ENCODE measurements at places on chromosomes 11 and 22.

- DNase-seq: no peak
These were observed 49.5 kb upstream of the RFPL3 start for GRCh38 chr22:32308191-32308590.

DNA sequence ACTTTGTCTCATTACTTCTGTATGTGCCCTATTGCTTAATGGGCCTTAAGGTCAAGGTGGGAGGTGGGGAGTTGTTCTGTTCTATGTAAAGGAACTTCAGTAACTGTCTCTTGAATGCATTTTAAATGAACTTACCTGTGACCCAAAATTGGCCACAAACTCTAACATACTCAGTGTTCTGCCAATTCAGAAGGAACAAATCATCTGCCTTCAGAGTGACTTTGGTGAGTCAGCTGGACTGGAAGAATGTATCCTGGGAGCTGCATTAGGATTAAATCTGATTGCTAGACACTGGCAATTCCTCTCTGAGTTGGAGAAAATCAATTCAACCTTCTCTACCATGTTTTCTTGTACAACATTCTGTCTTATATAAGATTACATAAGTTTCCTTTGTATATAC is 1104.8 kb downstream of the DLG2 start:
- DNase-seq: no peak

- no peak for DNase-seq
These were observed 30.9 kb upstream of the CREB3L1 start for GRCh38 chr11:46246521-46246920.

DNA sequence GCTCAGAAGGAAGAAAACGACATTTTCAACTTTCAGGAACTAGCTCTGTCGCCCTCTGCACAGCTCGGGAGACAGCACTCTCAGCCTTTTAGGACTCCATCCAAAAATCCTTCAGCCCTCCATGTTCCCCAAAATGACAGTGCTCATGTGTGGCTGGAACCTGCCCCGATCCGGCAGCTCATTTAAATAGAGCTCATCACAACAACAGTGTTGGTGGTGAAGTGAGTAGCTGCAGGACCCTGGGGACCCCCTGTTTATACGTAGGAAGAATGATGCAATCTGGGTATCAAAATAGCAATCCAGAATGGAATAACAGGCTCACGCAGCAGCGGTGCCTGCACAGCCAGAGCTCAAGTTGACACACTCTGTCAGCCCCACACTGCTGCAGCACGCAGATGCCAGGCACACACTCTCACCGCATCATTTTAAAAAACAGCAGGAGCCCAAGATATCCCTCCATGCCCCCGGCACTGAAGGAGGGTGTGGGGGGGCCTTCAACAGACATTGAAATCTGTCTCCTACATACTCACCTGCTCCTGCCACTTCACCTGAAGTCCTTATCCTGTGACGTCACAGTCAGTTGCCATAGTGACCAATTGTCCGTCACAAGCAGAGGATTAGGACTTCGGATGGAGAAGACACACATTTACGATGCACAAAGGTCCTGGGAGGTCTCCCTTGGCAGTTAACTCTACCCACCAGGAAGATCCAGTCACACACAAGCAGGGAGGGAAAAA is 24.0 kb downstream of the TRIM66 start:
- no peak for DNase-seq

- no peak for DNase-seq
These were observed 3.4 kb downstream of the PTGDR2 start for GRCh38 chr11:60852117-60852981.

DNA sequence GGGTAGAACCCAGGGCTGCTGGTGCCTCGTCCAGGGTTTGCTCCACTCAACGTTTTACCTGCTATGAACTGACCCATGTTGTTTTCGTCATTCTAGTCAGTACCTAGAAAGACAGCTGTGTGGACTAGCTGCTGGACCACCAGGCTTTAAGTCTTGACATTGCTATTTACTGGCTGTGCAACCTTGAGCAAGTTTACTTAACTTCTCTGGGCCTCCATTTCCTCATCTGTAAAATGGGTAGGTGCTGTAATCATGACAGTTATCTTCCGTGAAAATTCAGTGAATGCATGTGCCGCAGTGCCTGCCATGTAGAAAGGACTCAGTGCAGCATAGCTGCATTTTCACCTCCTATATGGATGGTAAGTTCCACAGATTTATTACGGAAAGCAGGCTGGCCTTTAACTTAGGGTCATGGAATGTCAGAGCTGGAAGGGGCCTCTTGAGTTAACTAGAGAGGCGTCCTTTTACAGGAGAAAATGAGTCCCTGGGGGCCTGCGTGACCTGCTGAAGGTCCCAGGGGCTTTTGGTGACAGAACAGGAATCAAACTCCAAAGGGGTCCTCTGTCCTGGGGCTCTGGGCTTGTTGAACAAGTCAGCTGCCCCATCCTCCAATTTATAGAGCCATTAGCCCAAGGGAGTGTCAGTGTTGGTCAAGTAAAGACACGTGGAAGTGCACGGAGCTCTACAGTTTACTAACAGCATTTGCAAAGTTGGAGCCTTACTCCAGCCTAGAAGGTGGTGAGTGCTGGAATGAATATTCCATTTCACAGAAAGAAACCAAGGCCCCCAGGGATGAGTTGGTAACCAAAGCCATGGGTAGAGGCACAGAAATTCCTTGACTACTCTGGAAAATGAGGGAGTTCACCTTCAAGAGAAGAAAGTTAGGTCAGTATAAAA is 12.0 kb upstream of the MALAT1 start:
- no peak for DNase-seq

GRCh38 chr11:44623731-44624491 is 58.4 kb downstream of the CD82 start:
- DNase-seq: no peak

- DNase-seq: no peak
These were observed 49.4 kb downstream of the TEAD1 start for GRCh38 chr11:12723421-12724300.

GRCh38 chr11:115721296-115721995 is 217.2 kb upstream of the CADM1 start:
- DNase-seq: no peak

DNA sequence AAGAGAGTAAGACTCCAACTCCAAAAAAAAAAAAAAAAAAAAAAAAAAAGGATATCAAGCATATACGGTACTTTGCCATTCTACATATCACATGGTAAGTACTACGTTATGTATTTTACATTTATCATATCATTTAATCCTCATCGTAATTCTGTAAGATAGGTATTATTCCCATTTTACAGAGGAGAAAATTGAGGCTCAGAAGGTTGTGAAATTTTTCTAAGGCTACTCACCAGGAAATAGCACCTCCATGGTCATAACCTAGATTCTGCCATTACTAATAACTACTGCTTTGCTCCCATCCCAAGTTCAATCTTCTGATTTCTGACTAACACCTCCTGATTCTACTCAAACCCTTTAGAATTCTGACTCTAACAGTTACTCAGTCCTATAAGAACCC is 138.0 kb downstream of the FCHSD2 start:
- DNase-seq: no peak

GRCh38 chr11:31240340-31240904 is 129.1 kb downstream of the DCDC1 start:
- DNase-seq: no peak

GRCh38 chr11:131979364-131979763 is 608.9 kb downstream of the NTM start:
- DNase-seq: no peak

DNA sequence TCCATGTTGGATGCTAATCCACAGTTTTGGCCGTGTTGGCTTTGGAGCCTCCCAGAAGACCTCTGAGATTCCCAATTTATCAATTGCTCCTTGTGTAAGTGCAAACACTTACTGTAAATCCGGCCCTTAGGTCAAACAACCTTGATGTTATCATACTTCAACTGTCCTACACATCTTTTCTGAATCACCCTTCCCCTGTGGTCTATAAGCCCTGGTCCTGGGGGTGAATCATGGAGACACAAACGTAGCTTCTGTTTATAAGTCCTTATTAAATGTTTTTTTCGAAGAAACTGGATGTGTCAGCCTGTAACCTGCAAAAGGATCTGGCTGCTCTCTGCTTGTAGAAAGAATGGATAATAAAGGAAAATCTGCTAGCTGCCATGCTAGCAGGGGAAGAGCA is 1.7 kb upstream of the IL10RA start:
- no peak for DNase-seq

DNA sequence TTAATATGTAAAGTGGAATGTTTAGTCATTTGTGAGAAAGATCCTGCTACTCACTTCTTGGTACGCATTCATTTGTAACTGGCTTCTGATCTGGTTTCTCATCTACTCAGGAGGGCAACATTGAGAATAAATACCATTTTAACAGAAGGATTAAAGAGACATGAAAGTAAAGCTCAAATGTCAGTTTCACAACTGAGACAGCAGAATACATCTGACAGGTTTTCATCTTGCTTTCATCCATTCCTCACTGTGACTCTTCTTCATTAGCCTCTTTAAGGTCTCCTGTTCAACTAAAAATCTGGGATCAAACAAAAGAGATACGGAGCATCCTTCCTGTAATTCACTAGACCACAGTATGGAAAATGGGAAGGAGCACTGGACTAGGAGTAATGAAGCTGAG is 31.4 kb upstream of the CCDC89 start:
- DNase-seq: no peak

- DNase-seq: no peak
These were observed 584.0 kb downstream of the KCNA4 start for GRCh38 chr11:29432719-29433325.
